T-cell (primary cell): ENCODE measurements at places on chromosomes 5 and 9.

- H3K27me3 ChIP-seq: no peaks in the 10 kb centered on the region
- no peak for DNase-seq
- H3K27ac ChIP-seq: no peak overlapping the region
- no peak overlapping the region for H3K4me3 ChIP-seq
- H3K4me1 ChIP-seq: no peaks in the 10 kb centered on the region
These were observed 10.7 kb downstream of the ABO start for GRCh38 chr9:133264235-133264764.

- H3K27me3 ChIP-seq: no peaks in the 10 kb centered on the region
- no peak overlapping the region for H3K4me3 ChIP-seq
- no peak overlapping the region for H3K27ac ChIP-seq
- H3K4me1 ChIP-seq: no peaks in the 10 kb centered on the region
- no peak for DNase-seq
These were observed 430.6 kb downstream of the PDE4D start for GRCh38 chr5:59462956-59463355.

- no peak overlapping the region for H3K4me3 ChIP-seq
- no peaks in the 10 kb centered on the region for H3K36me3 ChIP-seq
- no peak overlapping the region for H3K27ac ChIP-seq
- no peaks in the 10 kb centered on the region for H3K27me3 ChIP-seq
- H3K4me1 ChIP-seq: no peaks in the 10 kb centered on the region
These were observed 184.0 kb downstream of the CACNA1B start for GRCh38 chr9:138061631-138062030.

GRCh38 chr9:133008406-133008805 lies 22.4 kb upstream of the GTF3C5 start:
- no peak overlapping the region for H3K27ac ChIP-seq
- no peaks in the 10 kb centered on the region for H3K4me1 ChIP-seq
- H3K27me3 ChIP-seq: peaks cover 56% of the 10 kb centered on the region
- H3K36me3 ChIP-seq: no peaks in the 10 kb centered on the region
- H3K4me3 ChIP-seq: no peak overlapping the region

DNA sequence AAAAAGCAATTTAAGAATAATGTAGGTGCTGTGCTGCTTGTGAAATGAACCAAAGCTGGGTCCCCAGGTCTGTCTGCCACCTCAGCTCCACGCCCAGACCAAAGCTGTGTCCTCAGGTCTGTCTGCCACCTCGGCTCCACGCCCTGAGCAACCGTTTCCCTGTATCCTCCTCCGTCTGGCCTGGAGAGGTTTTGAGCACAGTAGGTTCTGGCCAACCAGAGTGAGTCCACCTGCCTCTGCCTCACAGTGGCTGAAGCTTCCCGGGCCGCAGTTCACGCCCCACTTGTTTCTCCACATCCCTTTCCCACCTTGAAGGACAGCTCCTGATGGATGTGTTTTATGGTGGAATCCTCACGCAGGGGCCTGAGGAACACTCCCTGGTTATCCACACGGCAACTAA lies 120.5 kb downstream of the ADAMTS2 start:
- no peak for DNase-seq
- H3K4me1 ChIP-seq: no peaks in the 10 kb centered on the region
- no peak overlapping the region for H3K27ac ChIP-seq
- no peaks in the 10 kb centered on the region for H3K36me3 ChIP-seq
- H3K27me3 ChIP-seq: no peaks in the 10 kb centered on the region

GRCh38 chr9:116276651-116277121 lies 123.1 kb downstream of the PAPPA start:
- no peak for DNase-seq
- peaks cover 8% of the 10 kb centered on the region for H3K27me3 ChIP-seq
- H3K27ac ChIP-seq: no peak overlapping the region

DNA sequence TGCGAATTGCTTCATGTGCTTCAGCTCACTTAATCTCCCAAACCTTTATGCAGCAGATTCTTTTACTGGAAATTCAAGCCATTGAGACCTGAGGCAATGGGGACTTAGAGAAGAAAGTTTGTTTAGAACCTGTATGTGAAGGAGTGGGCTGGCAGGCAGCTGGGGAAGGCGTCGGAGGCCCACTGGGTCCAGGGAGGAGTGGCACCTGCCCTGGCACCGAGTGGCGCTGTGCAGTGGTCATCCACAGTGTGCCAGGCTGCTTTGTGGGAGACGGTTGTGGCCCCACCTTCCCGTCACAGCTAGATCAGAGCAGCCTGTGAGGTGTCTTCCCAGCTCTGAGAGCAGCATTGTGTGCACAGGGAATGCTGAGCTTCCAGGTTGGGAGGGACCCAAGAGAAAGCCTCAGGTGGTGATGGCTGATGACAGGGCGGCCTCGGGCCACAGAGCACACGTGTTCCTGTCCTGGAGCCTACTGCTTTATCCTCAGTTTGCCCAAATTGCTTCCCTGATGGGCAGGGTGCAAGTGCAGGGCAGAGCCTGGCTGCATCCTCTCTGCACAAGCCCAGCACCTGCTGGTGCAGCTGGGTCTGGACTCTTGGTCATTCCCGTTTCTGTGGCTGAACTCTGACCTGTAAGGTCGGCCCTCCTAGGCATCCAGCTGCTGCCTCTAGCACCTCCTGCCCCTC lies 175.2 kb downstream of the CACNA1B start:
- H3K4me1 ChIP-seq: no peaks in the 10 kb centered on the region
- H3K36me3 ChIP-seq: no peaks in the 10 kb centered on the region
- H3K27ac ChIP-seq: no peak overlapping the region
- H3K27me3 ChIP-seq: peaks cover 46% of the 10 kb centered on the region
